ENCODE measurements at places on chromosomes 4 and X. TPM values are rescaled to one million over a fixed set of nuclear protein-coding genes. Genes with fewer than 3 reads are reported as not detected.

DNA sequence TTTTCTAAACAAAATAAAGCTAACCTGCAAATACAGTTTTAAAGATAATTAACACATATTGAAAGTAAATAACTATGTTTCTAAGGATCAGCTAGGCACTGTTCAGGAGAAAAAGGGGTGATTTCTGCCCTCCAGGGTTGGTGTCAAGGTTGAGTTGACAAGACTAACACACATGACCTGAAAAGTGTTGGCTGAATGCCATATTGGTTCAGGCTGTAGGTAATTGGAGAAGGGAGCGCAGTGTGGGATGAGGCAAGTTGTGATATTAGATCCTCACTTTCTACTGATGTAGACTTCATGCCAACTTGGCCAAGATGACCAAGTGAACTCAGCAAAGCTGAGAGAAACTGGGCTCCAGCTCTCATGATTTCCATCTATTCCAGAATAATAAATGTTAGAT lies 42.2 kb downstream of the PPM1K start:
- no peak for DNase-seq

DGKQ gene
- total RNA-seq, result 11.9 TPM

DNA sequence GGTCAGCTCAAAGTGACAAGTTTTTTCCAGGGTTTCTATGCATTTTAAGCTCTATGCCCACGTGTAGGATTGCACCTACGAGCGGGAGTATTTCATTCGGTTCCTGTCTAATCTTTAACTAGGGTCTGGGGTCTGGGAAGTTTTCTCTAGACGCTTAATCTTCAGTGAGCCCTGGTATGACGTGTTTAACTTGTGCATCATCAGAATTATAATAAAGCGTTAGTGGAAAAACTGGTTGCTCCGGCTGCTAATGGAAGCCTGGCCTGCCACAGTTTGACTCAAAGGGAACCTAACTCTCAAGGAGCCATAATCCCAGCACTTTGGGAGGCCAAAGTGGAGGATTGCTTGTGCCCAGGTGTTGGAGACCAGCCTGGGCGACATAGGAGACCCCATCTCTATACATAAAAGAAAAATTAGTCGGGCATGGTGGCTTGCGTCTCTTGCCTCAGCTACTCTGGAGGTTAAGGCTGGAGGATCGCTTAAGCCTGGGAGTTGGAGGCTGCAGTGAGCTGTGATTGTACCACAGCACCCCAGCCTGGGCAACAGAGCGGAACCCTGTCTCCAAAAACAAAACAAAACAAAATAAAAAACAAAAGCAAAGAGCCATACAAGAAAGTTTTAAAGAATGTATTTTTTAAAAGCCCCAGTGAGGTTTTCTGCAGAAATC lies 30.2 kb downstream of the ARSD start:
- DNase-seq, result no peak

DNA sequence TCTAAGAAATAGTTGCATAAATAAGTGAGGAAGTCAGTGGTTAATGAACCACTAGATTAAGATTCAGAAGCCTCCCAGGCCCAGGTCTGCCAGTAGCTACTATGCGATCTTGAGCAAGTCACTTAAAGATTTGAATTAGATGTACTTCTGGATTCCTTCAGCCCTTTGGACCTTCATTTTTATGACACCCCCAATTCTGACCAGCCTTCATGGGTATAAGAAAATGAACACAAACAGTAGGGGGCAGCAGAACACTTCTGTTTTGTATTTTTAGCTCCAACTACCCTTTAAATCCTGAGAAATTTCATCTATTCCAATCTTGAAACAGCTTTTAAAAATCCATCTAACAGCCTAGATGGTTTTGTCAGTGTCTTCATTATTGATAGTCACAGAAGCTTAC lies 19.0 kb downstream of the TMEM47 start:
- no peak for DNase-seq

DNA sequence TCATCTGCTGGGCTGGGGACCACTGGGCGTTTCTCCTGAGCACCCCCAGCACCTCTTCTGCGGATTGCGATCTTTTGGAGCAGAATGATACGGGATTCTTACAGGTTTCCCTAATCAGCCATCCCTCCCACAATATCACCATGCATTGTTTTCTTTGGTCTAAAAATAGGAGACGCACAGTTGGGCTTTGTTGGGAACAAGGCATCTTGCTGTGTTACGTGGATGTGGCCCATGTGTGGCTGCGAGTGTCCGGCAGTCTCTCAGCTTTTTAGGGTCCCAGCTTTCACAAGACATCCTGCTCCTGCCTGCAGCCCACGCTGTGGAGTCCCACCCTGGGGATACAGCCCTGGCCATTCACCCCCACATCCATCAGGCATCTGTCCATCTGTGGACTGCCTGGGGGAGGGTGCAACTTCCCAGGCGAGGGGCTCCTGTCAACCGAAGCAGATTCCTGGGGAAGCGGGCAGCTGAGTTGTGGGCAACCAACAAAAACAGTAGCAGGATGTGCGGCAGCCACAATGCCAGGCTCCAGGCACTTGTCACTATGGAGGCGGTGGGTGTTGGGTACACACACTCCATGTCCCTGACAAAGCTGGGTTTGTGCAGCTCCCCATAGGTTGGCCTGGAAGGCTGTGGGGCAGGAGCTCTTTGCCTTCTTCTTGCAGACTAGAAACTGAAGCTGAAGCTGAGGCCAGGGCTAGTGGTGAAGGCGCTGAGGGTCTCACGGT lies 185.5 kb upstream of the PSAPL1 start:
- no peak for DNase-seq

GRCh38 chr4:140149846-140150635 lies 3.9 kb downstream of the MAML3 start:
- peak; percentile 92 for DNase-seq

GRCh38 chr4:38803833-38804653 lies 548 bp downstream of the TLR1 start:
- DNase-seq, result no peak

NEIL3 gene
- total RNA-seq, result 0.46 TPM

DNA sequence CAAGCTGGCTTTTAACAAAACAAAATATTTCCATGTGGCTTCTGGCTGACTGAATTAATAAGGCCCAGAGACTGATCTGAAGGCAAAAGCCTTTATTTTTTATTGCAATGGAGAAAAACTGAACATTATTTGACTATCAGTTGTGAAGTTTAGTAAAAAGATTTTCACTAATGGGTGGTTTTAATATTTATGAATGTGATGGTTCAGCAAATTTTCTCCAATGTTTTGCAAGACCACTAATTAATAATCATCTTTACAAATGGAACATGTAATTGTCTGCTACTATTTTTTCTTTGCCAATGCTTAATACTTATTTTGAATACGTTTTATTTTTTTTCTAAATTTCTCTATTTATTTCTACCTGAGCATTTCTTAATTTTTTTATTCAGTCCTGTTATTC lies 90.6 kb downstream of the SNCA start:
- DNase-seq, result no peak

NEUROG2 gene
- total RNA-seq, result not detected

DNA sequence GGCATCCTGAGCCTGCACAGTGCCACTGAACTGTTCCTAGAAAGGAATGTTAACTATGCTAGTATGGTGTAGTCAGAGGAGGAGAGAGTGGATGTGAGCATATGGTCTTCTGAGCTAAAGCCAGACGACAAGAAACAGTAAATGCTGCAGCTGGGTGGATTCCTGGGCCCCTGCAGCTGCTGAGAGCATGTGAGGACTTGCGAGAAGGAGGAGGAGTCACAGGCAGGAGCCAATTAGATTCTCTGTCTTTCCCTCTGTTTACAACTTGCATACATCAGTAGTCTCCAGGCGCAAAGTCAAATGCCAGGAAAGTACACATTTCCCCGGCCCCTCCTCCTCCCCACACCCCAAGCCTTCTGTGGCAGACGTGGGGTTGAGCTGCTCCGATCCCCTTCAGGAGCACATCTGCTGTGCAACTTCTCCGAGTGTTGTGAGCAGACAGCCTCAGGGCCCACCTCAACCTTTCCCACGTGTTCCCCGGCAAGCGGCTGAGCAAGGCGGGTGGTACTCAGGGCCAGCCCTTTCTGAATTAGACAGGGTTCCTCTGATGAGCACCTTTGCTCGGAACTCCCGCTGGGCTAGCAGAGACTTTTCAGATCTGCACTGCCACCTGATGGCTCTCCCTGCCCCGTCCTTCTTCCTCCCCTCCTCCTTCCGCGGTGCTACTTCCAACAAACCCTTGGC lies 108.7 kb upstream of the ATP6AP2 start:
- peak; percentile 46 for DNase-seq

DNA sequence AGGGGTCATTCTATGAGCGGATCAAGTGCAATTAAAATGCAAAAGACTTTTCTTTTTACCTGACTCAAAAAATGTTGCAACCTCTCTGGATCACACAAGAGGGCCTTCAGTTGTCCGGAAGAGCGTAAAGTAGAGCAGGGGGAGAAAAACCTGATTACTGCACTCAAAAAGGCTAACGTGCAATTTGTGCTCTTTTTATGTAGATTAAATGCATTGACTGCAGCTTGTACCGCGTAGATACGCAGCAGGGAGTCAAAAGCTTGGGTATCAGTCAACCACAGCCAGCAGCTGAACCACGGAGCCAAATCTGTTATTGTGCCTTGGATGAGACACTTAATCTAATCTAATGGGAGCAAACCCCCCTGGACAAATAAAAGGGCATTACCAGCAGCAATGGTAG lies 107.3 kb upstream of the RAI2 start:
- no peak for DNase-seq

GRCh38 chr4:139810710-139811109 lies 145.1 kb downstream of the MGST2 start:
- DNase-seq, result no peak

DNA sequence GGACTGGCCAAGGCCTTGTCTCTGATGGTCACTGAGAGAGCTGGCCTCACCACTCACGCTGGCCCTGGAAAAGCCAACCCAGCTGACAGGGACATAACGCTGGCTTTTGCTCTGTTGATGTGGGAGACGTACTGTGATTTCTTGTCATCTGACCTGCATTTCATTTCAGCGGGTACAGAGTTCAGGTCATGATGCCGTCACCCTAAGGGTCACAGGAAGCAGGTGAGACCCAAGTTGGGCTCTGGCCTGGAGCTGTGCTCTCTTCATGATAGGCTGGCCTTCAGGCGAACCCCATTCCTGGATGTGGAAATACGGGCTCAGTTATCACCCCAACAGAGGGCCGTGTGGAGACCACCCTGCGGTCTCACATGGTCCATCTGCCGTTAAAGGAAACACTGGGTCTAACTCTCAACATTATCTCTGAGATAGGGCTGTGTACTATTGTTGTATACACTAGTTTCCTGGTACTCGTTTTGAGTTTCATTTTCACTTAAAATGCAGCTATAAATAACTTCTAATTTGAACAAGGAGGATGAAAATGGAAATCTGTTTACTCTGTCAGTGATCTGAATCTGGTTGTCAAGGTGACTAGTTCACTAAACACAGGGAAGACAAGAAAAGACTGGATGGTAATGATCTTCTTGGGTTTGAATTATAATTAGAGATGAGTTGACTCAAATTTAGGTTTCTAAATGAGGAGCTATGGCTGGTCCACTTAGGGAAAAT lies 89.1 kb downstream of the TBC1D9 start:
- DNase-seq, result no peak

DNA sequence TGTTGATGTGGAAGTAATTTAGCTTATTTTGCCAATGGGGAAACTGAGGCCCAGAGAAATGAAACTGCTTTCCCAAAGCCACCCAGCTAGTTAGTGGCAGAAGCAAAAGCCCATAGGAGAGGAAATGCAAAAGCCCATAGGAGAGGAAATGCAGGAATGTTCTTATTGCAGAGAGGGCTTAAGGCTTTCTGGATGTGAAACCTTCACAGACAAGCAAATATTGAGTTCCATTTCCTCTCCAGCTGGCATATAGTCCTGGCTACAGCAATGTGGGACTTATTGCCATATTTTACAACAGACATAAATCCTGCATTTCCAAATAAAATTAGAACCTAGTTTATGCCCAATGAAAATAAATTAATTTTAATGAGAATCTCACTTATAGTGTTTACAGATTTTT lies 69.7 kb downstream of the TMEM154 start:
- no peak for DNase-seq

All from posterior vena cava (tissue), 2 donors.